ENCODE measurements at places on chromosomes 1 and 21. TPM values are rescaled to one million over a fixed set of nuclear protein-coding genes. Genes with fewer than 3 reads are reported as not detected.

GRCh38 chr1:60657926-60658325, 424.4 kb upstream of the NFIA start:
- no peaks in the 10 kb centered on the region for H3K4me1 ChIP-seq
- no peaks in the 10 kb centered on the region for H3K36me3 ChIP-seq
- DNase-seq: no peak
- H3K27ac ChIP-seq: no peak overlapping the region
- H3K27me3 ChIP-seq: no peaks in the 10 kb centered on the region

DNA sequence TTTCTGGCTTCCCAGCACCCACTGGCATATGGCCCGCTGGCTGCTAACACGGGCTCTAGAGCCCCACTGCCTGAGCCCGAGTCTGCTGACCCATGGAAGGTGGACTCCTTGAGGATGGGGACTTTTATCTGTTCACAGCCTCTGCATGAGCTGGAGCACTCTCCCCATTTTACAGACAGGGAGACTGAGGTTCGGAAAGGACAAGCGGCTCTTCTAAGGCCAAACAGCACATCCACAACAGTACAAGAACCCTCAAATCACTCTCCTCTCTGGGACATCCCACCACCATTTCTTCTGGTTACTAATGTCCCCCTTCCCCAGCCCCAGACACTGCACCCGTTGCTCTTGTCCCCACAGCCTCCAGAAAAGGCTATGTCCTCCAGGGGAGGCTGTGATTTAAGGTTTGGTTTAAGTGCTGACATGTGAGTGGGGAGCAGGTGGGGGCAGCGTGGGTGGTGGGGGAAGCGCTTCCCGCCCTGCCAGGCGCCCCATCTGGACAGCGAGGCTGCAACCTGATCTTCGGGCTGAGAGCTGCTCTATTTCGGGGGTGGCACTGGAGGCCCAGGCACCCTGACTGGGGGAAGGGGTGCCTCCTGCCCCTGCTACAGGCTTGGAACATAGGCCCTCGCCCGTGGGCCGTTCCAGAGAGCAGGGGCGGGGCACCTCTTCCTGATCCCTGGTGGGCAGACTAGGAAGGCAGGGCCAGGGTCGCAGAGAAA, 104.8 kb upstream of the WNT4 start:
- no peaks in the 10 kb centered on the region for H3K27me3 ChIP-seq
- no peak for DNase-seq
- no peaks in the 10 kb centered on the region for H3K36me3 ChIP-seq
- no peak overlapping the region for H3K4me3 ChIP-seq
- 0 out of 2 replicates have a peak, but pooled peaks cover 5% of the 10 kb centered on the region for H3K4me1 ChIP-seq

Gene RGS1
- total RNA-seq: not detected

GRCh38 chr1:43137445-43138052, 34.5 kb downstream of the EBNA1BP2 start:
- H3K4me3 ChIP-seq: no peak overlapping the region
- no peaks in the 10 kb centered on the region for H3K27me3 ChIP-seq
- H3K4me1 ChIP-seq: no peaks in the 10 kb centered on the region
- H3K27ac ChIP-seq: no peak overlapping the region
- no peak for DNase-seq

- H3K4me3 ChIP-seq: no peak overlapping the region
- DNase-seq: no peak
- no peaks in the 10 kb centered on the region for H3K4me1 ChIP-seq
- H3K36me3 ChIP-seq: peaks cover 47% of the 10 kb centered on the region
- H3K27ac ChIP-seq: no peak overlapping the region
Measured at GRCh38 chr1:174988986-174989385, 10.8 kb upstream of the CACYBP start.

GRCh38 chr1:155174324-155175280, 953 bp downstream of the TRIM46 start:
- peaks cover 18% of the 10 kb centered on the region for H3K4me1 ChIP-seq
- peak overlapping the region; percentile 80 for H3K27ac ChIP-seq
- H3K4me3 ChIP-seq: peak overlapping the region; percentile 84
- H3K27me3 ChIP-seq: no peaks in the 10 kb centered on the region

Gene C8B
- total RNA-seq: not detected

DNA sequence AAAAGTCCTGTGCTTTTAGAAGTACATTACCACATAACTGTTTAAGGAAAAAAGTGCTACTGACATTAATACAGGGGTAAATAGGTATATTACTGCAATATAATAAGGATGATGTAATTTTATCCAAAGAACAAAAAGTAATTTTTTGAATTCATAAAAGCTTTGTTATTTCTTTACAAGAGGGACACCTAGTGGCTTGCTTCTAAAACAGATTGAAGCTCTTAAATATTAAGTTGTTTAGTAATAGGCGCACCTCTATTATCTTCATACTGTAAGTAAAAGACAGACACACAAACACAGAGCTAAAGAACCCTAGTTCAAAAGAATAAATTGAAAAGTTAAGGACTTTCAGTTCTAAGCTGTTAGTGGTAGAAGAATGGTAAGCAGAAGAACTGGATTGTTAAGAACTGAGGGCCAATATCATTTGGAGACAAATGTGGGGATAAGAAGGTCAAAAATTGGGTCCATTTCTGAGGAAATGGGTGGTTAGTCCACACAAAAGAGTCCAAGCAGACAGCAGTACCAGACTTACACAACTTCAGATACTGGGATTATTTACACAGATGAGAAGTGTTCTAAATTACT, 15.4 kb downstream of the ZNHIT6 start:
- no peak overlapping the region for H3K27ac ChIP-seq
- no peaks in the 10 kb centered on the region for H3K4me1 ChIP-seq
- no peaks in the 10 kb centered on the region for H3K36me3 ChIP-seq
- peak; percentile 36 for DNase-seq

GRCh38 chr1:147625362-147625995, 44.8 kb downstream of the ACP6 start:
- H3K36me3 ChIP-seq: no peaks in the 10 kb centered on the region
- no peak overlapping the region for H3K27ac ChIP-seq
- peak; percentile 43 for DNase-seq
- no peaks in the 10 kb centered on the region for H3K27me3 ChIP-seq
- no peak overlapping the region for H3K4me3 ChIP-seq

DNA sequence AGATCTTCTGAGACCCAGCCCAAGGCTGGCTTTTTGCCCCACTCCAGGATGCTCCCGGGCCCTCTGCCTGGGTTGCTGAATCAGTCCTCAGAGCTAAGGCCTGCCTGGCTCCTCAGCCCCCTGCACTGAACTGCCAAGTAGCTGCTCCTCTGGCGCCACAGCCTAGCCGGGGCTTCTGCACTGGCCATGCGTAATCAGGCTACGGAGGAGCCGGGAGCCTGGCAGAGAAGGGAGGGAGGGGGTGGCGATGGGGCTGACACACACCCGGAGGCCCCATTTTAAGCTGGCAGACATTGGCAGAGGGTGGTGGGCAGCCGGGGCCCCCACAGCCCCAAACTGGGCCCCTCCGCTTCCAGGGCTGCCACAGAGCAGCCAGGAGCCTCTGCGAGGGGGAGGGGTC, 38.7 kb downstream of the ALPL start:
- no peaks in the 10 kb centered on the region for H3K36me3 ChIP-seq
- no peak overlapping the region for H3K27ac ChIP-seq
- no peak overlapping the region for H3K4me3 ChIP-seq
- no peak for DNase-seq
- H3K27me3 ChIP-seq: no peaks in the 10 kb centered on the region
- peaks cover 13% of the 10 kb centered on the region for H3K4me1 ChIP-seq

Gene AMY1B
- total RNA-seq: not detected

DNA sequence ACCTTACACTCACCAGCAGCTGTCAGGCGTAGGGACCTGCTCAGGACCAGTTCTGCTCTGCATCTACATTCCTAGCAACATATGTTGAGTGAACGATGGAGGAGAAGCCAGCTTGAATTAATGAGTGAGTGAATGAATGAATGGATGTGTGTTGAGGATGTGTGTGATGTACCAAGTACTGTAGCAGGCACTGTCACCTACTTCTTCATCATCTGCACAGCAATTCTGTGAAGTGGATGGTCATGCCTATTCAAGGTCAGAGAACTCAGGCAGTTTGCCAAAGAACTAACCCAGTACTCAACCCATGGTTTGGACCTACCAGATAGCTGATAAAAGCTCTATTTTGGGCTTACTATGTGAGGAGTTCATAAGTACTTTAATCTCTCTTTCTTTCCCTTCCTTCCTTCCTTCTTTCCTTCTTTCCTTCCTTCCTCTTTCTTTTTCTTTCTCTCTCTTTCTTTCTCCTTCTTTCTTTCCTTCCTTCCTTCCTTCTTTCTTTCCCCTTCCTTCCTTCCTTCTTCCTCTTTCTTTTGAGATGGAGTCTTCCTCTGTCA, 56.9 kb downstream of the ATP1A1 start:
- H3K27me3 ChIP-seq: no peaks in the 10 kb centered on the region
- no peaks in the 10 kb centered on the region for H3K36me3 ChIP-seq
- H3K4me3 ChIP-seq: no peak overlapping the region
- H3K4me1 ChIP-seq: no peaks in the 10 kb centered on the region

DNA sequence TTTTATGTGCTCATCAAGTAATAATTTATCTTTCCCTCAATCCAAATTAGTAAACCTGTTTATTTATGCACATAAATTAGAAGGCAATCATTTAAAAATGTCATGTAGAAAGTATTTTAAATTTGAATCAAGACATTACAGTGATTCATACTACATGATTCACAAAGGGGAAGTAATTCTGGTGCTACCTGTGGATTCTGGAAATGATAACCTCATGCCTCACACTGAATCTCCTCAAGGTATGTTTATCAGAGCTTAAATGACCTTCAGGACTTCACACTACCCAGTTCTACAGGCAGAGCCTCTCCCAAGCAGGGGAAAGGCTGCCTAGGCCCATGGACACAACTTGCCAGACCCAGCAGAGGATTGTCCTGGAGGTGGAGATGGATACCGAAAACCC, 25.2 kb upstream of the TDRD10 start:
- no peaks in the 10 kb centered on the region for H3K36me3 ChIP-seq
- no peaks in the 10 kb centered on the region for H3K27me3 ChIP-seq
- DNase-seq: no peak
- H3K27ac ChIP-seq: no peak overlapping the region
- peaks cover 8% of the 10 kb centered on the region for H3K4me1 ChIP-seq

GRCh38 chr1:234309598-234310459, 63.4 kb upstream of the COA6 start:
- no peaks in the 10 kb centered on the region for H3K36me3 ChIP-seq
- no peak overlapping the region for H3K27ac ChIP-seq
- H3K4me1 ChIP-seq: peaks cover 5% of the 10 kb centered on the region
- peak; percentile 88 for DNase-seq
- H3K4me3 ChIP-seq: no peak overlapping the region

DNA sequence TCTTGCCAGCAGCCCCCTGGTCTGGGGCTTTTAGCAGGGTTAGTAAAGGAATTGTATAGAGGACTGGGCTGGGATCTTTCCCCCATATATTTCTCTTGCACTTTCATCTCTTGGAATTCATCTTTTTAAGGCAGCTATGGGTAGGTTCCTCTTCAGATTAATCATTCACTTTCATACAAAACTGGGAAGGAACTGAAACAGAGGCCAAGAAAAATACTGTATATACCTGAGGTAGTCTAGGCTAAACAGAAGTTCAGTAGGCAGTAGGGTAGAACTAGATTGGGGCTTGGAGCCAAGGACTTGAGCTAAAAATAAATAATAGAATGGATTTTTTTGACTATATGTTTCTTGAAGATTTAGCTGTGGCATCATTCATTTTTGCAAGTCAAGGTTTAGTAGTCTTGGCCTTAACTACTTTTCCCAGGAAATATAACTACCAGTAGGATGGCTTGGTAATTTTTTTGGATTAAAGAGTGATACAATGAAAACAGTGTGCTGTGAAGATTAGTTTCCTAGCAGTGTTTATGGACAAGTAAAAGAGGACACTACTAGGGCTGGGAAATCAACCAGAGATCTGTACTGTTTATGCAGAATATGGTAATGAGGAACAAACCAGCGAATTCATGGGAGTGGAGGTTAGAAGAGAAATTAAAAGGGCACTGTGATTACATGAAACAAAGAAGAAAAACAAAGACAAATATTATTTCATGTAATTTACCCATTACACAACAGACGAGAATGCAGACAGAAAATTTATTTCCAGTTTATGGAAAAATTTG, 50.9 kb upstream of the PTGS2 start:
- no peak for DNase-seq
- H3K4me1 ChIP-seq: no peaks in the 10 kb centered on the region
- no peak overlapping the region for H3K27ac ChIP-seq
- no peak overlapping the region for H3K4me3 ChIP-seq
- H3K36me3 ChIP-seq: no peaks in the 10 kb centered on the region

DNA sequence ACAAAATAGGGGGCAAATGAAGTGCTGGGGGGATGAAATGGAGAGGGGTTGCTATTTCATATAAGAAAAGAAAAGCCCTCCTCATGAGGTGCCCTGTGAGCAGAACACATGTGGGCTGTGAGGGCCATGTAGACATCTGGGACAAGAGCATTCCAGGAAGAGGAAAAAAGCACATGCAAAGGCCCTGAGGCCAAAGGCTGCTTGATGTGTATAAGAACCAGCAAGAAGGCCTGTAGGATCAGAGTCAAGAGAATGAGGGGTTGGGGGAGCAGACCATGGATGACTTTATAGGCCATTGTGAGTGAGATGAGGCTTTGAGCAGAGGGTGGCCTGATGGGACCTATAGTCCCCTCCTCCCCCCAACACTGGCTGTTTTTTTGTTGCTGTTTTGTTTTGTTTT, 7.7 kb upstream of the RAB4A start:
- H3K4me3 ChIP-seq: no peak overlapping the region
- H3K4me1 ChIP-seq: peaks cover 7% of the 10 kb centered on the region
- H3K27ac ChIP-seq: no peak overlapping the region
- no peaks in the 10 kb centered on the region for H3K36me3 ChIP-seq

Measured in GM23338 (cell line).